ENCODE measurements at places on chromosomes 12 and 14.

DNA sequence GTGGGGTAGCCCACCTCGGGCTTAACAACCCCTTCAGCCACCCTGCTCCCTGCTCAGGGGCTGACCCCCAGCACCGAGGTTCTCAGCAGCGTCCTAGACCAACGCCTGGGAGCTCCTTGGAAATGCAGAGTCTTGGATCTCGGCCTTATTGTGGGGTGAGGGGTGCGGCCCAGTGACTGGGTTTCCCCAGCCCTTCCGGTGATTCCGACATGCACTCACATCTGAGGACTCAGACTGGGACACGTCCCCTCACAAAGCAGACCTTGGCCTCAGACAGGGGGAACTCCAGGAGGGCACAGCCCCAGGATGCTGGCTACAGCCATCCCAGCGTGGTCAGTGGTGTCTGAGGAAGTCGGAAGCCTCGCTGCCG is 117.7 kb downstream of the RFLNA start:
- DNase-seq = no peak

GRCh38 chr14:88554457-88555286 is at the start of gene PTPN21:
PTPN21 (minus strand) TSS chr14:88555007; CDS start chr14:88550417, 4,590 bp downstream.
- no peak for DNase-seq

DNA sequence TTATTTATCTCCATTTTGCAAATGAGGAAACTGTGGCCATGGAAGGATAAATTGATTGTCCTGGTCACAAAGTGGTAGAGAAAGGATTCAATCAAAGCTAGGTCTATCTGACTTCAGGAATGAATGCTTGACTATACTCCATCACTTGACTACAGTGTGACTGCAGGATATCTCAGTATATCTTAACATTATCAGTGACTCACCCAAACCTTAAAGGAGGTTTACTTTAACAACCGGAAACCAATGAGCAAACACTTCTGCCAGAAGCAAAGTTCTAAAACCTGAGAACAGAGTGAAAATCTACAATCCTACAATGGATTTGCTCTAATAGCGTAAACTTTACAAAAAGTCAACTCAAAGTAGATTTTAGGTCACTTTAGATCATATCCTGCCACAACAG is 277.0 kb downstream of the CEP128 start:
- no peak for DNase-seq

GRCh38 chr12:80413462-80413861 is 30.6 kb upstream of the PTPRQ start:
- no peak for DNase-seq

DNA sequence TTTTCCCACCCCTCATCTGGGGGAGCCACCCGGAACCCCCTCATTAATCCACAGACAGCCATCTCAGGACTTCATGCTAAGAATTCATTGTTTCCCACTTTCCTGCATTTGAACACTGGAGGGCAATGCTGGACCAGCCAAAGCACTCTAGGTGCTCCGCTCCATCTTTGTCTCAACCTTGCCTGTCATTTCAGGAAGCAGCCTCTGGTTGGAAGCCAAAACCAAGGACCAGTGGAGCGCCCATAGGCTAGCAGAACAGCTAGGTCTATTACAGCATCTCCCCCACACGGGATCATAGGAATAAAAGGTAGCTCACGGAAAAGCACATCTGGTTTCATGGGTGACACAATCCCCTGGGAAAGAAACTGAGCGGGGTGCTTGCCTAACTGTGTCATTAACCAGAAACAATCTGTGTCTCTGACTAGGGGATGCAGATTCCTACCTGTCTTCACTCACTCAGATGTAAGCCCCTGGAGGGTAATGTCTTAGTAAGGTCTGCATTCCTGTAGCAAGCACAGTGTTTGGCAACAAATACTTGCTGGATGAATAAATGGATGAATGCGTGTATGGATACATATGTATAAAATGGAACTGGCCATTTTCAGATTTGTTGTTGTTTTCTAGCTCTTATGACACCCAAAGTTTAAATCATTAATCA is 197.0 kb downstream of the DAD1 start:
- DNase-seq = no peak

DNA sequence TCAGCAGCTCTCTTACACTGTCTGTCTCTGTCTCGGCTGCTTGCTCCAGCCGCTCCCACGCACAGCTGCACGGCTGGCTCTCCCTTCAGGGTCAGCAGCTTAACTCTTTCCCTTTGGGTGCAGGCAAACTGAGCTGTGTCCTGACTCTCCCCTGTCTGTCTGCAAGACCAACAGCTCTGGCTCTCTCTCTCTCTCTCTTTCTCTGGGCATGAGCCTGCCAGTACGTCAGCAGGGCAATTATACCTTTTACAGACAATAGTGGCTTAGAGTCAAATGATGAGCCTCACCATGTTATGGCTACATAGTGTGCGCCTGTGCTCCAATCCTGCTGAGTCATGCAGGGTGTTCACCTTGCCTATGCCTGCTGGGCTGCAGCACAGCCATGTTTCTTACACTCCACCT is 120.5 kb upstream of the DDHD1 start:
- DNase-seq = no peak

GRCh38 chr12:123232472-123232806 is 502 bp downstream of the MPHOSPH9 start:
- DNase-seq = no peak

- DNase-seq = no peak
Observed at GRCh38 chr12:27488479-27488878, 35.5 kb upstream of the PPFIBP1 start.

- DNase-seq = peak; percentile 36
Observed at GRCh38 chr14:71138448-71139293, 231.4 kb downstream of the PCNX1 start.

DNA sequence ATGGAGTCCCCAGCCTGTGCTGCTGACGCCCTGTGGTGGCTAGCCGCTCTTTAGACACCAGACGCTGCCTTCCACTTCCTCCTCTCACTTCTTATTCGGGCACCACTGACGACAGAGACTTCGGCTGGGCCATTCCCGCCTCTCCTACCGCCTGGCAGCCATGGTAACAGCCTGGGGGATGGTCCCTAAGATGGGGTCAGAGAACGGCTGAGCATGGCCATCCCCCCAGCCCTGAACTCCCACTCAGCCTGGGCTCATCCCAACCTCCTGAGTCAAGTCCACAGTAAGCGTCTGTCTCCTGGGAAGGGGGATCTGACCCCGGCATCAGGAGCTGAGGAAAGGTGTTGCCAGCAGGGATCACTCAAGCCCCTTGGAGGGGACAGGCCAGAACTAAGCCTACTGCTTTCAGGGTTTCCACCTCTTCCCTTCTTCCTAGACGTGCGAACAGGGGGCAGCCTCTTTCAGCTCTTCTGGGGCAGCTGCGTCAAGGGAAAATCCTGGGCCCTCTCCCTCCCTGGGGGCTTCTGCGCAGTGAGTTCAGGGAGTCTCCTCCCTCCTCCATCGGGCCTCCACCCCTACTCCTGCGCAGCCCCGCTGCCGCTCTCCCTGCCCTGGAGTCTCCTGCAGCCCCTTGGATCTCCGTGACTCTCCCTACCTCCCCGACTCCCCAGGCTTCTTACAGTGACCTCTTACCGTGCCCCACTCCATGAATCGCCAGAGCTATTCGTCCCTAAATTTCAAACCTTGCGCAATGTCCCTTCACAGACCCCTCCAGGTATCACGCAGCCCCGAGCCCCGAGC is 643 bp upstream of the TAMALIN start:
- peak; percentile 59 for DNase-seq

GRCh38 chr12:69906411-69907216 is 81.6 kb downstream of the MYRFL start:
- DNase-seq = peak; percentile 36

DNA sequence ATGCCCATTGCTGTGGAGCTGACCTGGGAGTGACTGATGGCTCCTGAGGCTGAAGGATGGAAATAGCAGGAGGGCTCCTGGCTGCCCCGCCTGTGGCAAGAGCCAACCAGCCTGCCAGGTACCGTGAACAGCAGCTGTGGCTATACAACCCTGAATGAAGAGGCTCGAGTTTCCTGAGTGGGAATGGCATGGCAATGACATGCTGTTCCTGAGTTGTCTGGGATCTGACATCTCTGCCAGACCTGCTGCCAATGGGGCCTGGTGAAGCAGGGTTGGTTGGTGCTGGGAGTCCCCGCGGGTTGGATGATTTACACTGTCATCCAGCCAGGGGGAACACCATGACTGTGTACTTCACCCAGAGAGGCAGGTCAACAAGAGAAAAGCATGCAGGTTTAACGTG is 31.8 kb upstream of the LRRC10 start:
- DNase-seq = no peak

GRCh38 chr12:55188974-55189556 is 31.8 kb upstream of the OR10A7 start:
- peak; percentile 23 for DNase-seq

DNA sequence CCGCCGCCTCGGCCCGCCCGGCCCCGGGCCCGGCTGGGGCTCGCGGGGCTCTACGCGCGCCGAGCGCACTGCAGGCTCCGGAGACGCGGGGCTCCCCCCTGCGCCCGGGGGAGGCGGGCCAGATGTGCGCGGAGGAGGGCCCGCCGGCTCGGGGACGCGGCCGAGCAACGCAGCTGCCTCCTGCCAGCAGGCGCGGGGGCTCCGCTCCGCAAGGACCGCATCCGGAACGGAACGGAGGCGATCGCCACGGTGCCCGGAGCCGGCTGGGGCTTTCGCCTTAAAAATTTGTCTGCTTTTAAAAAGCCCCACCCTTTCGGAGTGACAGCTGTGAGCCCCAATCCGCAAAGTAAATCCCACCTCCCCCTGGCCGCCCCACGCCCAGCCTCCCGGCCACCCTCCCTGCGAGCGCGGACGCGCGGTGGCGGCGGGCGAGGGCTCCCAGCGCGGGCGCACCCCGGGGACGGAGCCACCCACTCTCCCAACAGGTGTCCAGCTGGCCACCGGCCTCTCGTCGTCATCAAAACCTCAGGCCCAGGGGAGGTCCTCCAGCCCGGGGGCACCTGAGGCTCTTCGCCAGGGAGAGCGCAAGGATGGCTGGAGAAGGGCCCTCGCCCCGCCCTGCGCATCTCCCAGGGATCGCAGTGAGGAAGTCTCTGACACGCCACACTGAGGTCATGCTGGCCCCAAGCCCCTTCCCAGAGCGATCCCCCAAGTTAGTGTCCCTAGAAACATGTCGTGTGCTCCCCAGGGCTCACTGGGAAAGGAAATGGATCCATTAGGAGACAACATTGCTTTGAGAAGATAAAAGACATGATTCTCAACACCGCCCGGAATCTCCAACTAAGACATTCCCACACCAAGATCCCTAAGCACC is at the start of gene TMEM132D:
Gene TMEM132D (minus strand): TSS at position 70 of the 874 bp plus-strand sequence.
- DNase-seq = no peak

DNA sequence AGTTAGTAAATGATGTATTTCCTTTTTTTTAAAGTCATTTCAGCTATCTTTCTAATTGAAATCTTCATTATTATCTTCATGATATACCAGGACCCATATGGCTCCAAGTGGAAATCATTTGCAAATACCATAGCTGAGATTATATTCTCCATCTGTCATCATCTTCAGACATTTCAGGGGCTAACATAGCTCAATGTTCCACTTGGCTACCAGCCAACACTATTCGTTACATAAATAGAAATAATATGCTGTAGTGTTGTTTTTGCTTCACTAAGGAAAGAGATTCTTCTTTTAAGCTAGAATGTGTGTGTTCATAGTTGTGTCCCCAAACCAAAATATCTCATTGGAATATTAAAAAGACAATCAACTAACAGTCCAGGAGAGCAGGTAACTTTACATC is 225.1 kb downstream of the DIO2 start:
- no peak for DNase-seq
